ENCODE measurements at places on chromosomes 4 and X. TPM values are rescaled to one million over a fixed set of nuclear protein-coding genes. Genes with fewer than 3 reads are reported as not detected.
A peak's percentile ranks its signal among the peaks of the same experiment; 100 is the strongest.

FRG2 gene
- total RNA-seq, result not detected

TCEAL5 gene
- not detected for total RNA-seq

IL3RA gene
- total RNA-seq, result not detected

TLR10 gene
- total RNA-seq, result not detected

GRCh38 chr4:82458729-82459128 lies 28.3 kb downstream of the ENOPH1 start:
- no peak for DNase-seq

MAGEA10 gene
- total RNA-seq, result not detected

DNA sequence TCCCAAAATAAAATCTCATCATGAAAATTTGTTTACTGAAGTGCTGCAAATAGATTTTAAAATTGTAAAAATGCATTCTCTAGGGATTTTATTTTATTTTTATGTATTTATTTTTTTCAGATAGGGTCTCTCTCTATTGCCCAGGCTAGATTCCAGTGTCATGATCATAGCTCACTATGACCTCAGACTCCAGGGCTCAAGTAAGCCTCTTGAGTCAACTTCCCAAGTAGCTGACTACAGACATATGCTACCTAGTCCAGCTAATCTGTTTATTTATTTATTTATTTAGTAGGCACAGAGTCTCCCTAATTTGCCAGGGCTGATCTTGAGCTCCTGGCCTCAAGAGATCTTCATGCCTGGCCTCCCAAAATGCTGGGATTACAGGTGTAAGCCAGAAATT lies 317.7 kb upstream of the ANXA10 start:
- no peak for DNase-seq

- DNase-seq, result peak; percentile 77
Measured at GRCh38 chrX:24242649-24243175, 71.2 kb downstream of the SUPT20HL2 start.

DNA sequence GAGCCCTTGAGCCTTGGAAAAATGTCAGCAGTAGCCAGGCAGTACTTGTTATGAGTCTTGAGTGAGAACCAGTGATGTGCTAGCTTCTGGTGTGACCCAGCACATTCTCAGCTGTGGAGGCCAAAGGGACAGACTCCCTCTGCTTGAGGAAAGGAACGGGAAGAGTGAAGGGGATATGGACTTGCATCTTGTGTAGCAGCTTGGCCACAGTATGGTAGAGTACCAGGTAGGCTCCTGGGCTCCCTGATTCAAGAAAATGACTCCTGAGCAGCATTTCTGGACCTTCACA lies 1601.9 kb upstream of the ADGRL3 start:
- DNase-seq, result no peak

RAB9B gene
- 0.89 TPM for total RNA-seq

- no peak for DNase-seq
Measured at GRCh38 chrX:130071611-130072344, 38.5 kb downstream of the ELF4 start.

GPR119 gene
- not detected for total RNA-seq

MAGEA8 gene
- total RNA-seq, result not detected

DNA sequence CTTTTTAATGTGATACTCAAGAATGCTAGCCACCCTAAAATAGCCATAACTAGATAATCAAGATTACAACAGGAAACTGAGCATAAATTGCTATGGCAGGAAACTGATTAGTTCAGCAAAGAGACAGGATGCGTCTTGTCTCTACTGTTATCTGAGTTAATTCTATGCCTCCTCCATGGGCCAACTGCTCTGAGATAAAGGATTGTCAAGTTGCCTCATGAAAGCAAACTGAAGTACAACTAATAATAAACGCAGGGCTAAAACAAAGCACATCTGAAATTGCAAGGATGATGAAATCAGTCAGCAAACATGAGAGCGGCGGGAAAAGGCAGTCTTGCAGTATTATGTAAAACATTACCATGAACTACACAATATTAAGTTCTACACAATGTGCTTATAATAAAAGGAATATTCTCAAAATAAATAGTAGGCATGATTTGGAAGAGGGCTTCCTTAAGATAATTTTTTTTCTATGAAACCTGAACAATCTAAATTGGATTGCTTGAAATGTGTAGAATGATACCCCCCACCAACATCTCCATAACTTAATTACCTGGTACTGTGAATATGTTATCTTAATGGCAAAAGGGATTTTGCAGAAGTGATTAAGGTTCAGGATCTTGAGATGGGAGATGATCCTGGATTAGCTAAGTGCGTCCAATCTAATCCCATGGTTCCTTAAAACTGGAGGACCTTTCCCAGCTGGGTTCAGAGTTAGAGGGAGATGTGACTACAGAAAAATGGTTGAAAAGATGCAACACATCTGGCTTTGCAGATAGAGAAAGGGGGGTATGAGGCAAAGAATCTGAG lies 65.9 kb downstream of the ANTXR2 start:
- no peak for DNase-seq

DNA sequence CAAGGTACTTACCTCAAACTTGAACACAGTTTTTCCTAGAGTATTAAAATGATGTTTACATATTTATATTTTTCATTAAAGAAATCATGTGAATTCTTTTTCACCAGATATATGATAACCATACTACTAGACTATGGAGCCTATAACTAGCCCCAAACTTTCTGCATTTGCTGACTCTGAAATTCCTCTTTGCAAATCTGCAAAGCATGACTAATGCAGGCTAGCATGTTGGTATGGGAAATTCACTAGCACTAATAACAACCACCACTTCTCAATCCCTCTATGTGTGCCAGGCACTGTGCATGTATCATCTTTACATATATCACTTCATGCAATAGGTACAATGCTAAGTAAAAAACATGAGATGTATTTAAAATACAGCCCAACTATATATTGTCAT lies 51.1 kb downstream of the SLC10A7 start:
- DNase-seq, result peak; percentile 18

- peak; percentile 36 for DNase-seq
Measured at GRCh38 chr4:159266981-159267868, 164.3 kb downstream of the RAPGEF2 start.

DNA sequence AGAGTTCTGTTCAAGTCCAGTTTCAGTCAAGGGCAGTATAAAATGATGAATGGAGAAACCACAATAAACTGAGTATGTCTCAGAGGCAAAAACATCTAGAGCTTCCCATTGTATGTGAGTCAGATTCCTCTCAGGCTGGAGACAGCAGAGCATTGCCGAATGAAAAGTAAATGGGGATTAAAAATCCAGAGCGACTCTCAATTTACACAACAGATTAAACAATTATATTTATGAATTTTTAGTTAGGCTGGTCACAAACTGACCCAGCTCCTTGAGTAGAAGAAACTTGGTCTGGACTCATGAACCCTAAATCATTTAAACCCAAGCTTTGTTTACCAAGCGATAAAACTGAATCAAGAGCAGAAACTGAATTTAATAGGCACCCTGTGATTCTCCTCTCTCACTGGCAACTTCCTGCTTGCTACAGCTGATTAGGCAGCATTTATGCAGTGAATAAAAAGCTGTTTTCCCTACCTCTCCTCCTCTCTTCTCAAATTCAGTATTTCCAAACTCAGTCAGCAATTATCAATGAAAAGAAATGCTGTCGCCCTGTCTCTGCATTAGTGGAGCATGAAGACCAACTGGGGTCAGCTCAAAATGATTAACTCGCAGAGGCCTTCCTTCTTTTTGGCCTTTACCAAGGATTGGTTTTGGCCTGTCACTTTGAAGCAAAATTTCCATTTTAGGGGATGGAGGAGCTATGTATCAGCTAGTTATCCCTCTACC lies 568.0 kb downstream of the PDHA2 start:
- DNase-seq, result no peak

- no peak for DNase-seq
Measured at GRCh38 chr4:36758312-36759178, 477.1 kb downstream of the DTHD1 start.

NSD2 gene
- total RNA-seq, result 41.0 TPM

DNA sequence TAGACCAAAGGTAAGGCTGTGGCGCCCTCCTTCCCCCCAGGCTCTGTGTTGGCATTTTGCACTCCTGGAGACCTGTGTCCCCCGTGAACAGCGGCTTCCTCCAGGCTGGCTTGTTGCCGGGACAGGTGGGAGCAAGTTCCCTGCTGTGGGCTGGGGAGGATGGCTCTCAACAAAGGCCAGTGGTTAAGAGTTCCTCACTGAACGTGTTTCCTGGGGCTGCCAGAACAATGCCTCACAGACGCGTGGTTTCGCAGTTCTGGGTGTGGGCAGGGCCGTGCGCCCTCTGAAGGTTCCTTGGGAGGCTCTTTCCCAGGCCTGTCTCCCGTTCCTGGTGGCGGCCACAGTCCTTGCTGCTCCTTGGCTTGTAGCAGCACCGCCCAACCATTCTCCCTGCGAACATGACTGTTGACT lies 33.4 kb downstream of the NELFA start:
- DNase-seq, result no peak

GRCh38 chr4:20219521-20219920 lies 32.2 kb upstream of the SLIT2 start:
- DNase-seq, result peak; percentile 9

DNA sequence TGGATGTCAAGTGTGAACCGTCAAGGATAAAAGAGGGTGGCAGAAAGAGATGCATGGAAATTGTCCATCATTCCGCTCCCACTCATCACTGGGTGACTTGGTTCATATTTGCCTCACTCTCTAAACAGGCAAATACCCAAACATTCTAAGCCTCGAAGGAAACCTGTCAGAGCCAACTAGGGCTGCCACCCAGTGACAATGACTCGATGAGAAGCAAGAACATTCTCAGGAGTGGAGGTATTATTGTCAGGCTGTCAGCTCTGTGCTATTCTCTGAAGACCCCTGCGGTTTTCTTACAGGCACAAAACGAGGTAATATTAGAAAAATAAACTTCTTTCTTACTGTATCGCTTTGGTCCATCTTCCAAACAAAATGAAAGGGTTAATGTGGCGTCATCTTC lies 139.6 kb downstream of the LDB2 start:
- no peak for DNase-seq

AKAP4 gene
- not detected for total RNA-seq

DNA sequence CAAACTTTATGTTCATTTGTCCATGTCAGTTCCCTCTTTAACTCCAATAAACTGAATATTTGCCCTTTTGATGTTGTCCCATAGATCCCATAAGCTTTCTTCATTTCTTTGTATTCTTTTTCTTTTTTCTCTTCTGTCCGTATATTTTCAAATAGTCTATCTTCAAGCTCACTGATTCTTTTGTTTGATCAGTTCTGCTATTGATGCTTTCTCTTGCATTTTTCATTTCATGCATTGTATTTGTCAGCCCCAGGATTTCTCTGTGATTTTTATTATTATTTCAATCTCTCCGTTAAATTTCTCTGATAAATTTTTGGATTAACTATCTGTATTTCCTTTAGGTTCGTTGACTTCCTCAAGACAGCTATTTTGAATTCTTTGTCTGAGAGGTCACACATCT lies 272.9 kb upstream of the GALNT7 start:
- no peak for DNase-seq

DNA sequence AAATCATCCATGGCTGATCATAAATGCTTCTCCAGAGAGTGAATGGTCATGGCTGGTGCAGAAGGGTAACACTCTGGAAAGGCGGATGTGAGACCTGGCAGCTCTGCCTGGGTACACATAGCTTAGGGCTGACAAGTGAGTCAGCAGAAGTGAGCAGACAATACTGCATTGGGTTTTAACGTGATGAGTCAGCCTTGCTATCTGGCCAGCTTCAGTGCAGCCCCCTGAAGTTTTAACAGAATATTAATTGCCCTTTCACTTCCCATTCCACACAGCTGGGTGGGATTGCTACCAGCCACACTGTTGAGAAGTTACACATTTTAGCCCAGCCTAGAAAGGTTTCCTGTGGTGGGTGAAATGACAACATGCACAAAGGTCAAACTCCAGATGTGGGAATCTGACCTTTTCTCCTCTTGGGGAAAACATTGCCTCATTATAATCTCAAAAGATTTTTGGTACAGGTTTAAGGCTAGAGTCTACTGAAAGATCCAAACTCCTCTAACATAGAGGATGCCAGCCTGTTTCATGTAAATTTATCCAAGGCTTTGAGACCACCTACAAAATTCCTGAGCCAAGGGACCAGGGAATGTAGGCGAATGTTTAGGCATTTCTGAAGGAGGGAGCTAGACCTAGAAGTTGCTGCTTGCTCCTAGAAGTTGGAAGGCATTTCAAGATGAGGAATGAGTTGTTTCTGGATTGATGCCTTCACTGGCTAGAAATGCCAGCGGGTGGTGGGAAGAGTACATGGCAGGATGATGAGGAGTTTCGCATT lies 230.3 kb upstream of the PGRMC2 start:
- peak; percentile 97 for DNase-seq

GRCh38 chr4:144910723-144911122 lies 187.3 kb downstream of the ANAPC10 start:
- no peak for DNase-seq

- DNase-seq, result peak; percentile 77
Measured at GRCh38 chr4:158255727-158256324, 45.5 kb downstream of the TMEM144 start.

DNA sequence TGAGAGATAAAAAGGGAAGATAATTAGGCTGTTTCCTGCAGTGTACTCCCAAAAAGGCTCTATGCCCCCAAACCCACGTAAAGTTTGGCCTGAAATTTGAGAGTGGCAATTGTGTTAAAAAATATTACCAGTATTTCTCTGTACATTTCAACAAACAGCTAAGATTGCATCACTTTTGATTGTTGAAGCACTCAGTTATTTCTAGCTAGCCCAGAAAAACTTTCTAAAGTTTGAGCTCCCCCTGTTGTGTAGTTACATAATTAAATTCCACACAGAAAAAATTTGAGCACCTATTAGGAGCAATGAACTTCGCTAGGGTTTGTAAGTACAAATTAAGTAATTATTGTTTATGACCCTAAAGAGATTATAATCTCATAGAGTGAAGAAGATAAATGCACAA lies 109.4 kb downstream of the DLG3 start:
- DNase-seq, result peak; percentile 56

BLTP1 gene
- total RNA-seq, result 62.7 TPM

DNA sequence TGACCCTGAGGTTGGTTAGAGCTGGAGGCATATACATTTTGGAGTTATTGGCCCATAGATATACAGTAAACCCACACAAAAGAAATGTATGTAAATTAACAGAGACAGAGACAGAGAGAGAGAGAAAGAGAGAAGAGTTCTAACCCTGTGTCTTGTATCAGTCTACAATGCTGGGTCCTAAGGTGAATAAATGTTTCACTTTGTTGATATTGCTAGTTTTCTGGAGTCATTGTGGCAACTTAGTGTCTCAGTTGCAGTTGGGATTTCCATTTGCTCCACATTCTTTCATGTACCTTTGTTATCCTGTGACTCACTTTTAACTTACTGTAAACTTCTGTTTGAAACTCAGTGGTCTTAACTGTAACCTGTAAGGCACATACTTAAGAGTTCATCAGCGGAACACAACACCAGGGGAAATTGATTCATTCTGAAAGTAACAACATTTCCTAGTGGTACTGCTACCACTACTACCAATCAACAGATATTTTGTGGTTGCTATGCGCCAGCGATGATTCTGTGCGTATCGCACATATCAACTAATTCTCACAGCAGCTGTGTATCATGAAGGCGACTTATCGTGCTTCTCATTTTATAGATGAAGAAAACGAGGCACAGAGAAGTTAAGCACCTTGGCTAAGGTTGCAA lies 38.5 kb upstream of the ETDA start:
- no peak for DNase-seq
